ENCODE measurements at places on chromosomes 5 and 9.

DNA sequence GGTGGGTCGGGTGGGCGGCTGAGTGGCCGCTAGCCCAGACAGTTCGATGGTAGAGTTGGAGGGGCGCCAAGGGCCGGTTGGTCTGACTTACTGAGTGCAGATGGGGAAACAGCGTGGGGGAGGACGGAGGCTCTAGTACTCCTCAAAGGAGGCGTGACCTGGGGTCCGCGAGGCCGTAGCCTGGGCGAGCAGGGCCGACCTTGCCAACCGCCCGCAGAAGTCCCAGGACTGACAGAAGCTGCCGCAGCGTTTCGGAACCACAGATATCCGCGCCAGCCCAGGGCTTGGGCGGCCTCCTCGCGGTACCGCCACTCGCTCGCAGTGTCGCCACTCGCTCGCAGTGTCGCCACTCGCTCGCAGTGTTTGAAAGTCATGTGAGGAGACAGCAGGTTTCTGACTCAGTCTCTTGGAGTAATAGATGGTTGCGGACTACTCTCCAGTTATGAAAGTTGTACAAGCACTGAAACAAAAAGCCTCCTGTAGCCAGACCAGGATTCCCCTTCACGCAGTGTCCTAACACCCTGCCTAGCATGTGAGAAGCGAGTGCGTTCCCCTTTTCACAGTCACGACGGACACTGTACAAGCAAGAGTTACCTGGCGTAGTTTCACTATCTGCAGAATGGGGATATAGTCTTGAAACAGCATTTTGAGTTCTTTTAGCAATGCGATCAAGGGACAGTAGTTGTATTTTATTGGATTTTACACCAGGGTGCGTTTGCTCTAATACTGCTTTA is 674 bp downstream of the TMEM38B start:
- no peak for DNase-seq

- no peak for DNase-seq
Measured at GRCh38 chr9:6247266-6247665, 31.7 kb downstream of the IL33 start.

DNA sequence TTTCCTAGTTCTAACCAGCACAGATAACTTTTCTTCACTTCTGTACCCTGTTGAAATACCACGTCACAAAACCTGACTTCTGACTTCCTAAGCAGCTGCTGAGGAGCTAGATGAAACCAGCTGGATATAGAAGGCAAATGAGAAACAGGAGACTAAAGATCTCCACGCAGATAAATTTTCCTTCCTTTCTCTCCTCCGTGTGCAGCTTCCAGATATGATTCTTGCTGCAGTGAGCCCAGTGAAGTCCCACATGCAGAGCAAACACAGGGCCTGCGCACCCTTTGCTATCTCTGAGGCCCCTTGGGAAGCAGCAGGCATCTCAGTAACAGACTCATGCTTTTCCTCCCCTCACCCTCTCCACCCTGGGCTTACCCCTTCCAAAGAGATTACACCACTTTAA is 1638.3 kb downstream of the MAT2B start:
- DNase-seq, result no peak

GRCh38 chr5:1685066-1685465 is 114.6 kb downstream of the MRPL36 start:
- DNase-seq, result no peak

DNA sequence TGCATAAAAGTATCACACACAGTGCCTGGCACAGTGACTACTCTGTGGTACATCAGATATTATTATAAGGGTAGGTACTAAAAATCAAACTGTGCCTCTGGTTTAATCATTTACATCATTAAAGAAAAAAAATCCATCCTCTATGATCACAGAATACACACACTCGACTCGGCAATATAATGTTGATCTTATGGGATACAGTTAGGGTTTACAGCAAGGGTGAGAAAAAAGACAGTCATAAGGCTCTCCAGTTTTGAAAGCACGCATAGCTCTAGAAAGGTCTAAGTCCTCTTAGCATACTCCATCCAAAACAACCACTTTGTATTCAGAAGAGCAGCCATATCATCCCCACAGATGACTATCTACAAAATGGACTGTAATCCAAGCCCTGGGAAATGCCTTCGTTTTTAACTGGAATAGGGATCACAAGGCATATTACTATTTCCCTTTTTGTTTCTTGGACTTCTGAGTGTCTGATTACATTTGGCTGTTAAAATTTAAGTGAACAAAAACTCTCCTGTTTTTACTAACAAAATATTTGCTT is 26.6 kb downstream of the TRPM3 start:
- no peak for DNase-seq

GRCh38 chr5:72394688-72395087 is 74.5 kb downstream of the PTCD2 start:
- no peak for DNase-seq

- DNase-seq, result no peak
Measured at GRCh38 chr5:31481531-31482165, 50.2 kb downstream of the DROSHA start.

GRCh38 chr9:27059907-27060306 is 49.1 kb upstream of the TEK start:
- no peak for DNase-seq

GRCh38 chr5:74432216-74432615 is 208.3 kb downstream of the ENC1 start:
- no peak for DNase-seq

GRCh38 chr5:172777881-172778814 is 7.2 kb upstream of the DUSP1 start:
- DNase-seq, result no peak

DNA sequence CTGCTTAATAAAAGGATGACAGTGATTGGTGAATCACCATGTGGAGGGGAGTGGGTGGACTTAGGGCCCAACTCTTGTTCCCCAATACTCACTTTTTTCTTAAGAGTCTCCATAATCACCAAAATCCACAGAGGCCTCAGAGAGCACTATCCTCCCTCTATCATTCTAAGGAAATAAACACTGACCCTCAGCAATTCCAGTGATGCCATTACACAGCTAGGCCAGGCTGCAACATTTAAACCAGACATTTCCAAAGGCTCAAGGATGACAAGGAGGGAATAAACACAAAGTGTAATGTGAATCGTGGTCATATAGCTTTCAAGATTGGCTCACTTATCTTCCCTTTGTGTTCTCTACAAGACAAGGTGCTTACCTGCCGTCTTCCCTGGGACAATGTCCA is 2.4 kb upstream of the ARSI start:
- no peak for DNase-seq

GRCh38 chr5:96880444-96881164 is 4.3 kb downstream of the ERAP2 start:
- no peak for DNase-seq

DNA sequence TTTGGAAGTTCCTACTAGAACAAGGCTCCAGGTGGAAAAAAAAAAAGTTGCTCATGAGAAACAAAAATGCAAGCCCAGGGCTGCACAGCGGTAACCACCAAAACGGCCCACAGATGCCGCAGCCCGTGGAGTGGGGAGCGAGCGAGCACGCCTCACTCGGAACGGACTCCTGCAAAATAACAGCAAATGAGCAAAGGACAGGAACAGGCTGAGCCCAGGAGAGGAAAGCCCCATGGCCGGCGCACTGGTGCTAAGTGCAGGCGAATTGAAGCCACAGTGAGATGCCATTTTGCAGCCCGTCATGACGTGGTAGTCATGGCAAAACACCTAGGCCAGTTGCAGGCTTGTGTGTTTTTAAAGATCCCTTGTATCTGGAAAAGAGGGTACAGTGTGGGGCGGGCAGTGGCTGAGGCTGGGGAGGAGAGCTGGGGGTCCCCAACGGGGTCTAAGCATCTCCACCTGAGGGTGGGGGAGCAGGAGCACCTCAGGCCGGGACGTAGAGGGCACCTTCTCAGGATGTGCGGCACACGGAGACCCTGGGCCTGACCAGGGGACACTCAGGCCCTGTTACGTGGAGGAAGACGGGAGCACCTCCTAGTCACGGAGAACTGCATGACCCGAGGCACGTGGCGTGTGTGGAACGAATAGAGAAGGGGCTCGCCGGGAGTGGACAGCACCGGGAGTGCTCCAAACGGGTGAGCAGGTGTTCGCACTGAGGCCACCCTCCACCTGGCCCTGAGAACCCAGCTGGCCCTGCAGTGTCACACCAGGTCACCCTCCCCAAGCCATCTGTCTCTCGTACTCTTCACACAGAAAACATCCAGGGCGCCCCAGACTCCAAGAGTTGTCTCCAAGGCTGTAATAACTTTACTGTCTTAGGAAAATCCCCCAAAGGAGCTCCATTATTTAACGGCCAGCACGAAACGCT is 10.7 kb downstream of the GRM6 start:
- DNase-seq, result no peak

GRCh38 chr5:89733772-89734171 is 675.8 kb downstream of the CETN3 start:
- no peak for DNase-seq

DNA sequence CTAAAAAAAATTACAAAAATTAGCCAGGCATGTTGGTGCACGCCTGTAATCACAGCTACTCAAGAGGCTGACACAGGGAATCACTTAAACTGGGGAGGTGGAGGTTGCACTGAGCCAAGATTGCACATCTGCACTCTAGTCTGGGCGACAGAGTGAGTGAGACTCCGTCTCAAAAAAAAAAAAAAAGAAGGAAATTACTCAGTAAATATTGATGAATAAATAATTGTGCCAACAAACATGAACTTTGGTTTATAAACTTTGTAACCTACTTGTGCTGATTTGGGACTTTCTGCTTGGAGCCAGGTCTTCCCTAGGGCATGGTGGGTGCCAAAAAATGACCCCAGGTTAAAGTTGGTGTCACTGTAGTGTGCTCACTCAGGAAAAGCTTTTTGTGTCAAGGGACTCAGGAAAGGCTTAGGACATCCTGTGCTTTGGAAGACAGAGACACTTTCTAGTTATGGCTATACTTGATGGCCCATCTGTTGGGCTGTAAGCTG is 19.0 kb downstream of the ABLIM3 start:
- DNase-seq, result no peak

DNA sequence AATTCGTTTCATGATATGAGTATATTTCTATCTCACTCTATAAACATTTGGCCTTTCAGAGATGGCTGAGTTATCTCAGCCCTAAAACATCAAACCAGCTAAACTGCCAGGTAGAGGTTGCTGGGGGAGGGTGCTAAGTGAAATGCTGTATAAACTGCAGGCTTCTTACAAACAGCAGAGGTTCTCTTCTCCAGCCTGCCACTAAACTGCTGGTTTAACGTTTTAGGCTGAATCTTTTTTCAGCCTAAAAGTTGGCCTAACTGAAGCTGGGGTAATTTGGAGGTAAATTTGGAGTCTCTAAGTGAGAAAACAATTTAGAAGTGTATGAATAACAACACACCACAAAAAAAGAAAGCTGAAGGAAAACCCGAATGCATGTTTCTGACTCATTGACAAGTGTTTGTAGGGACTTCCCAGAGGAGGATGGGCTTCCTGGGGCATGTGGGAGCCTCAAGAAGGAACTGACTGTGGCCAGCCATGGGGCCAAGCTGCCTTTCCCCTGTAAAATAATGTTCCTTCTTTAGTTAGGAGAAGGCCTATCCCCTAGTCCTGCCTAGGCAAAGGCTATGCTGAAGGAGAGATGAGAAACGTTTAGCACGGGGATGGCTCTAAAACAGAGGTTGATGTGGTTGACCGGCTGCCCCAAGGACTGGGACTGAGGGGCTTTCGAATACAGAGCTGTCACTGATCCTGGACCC is 44.3 kb downstream of the SLC28A3 start:
- no peak for DNase-seq

DNA sequence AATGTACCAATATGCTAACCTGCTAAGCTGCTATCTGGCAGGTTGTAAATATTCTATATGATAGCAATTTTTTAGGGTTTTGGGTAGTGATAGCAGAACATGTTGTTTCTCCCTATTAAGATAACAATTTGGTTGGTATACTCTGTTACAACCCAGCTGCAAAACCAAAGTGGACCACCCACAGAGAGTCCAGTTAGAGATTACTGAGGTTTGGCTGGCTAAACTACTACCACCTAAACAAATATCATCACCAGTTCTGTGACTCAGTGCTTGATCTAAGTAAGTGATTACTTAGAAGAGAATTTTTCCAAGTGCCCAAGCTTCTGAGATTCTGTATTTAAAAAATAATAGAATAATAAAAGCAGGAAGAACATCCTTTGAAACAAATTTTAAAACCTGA is 72.3 kb downstream of the XRCC4 start:
- DNase-seq, result no peak

- DNase-seq, result no peak
Measured at GRCh38 chr9:93676310-93677047, 100.1 kb downstream of the PHF2 start.

DNA sequence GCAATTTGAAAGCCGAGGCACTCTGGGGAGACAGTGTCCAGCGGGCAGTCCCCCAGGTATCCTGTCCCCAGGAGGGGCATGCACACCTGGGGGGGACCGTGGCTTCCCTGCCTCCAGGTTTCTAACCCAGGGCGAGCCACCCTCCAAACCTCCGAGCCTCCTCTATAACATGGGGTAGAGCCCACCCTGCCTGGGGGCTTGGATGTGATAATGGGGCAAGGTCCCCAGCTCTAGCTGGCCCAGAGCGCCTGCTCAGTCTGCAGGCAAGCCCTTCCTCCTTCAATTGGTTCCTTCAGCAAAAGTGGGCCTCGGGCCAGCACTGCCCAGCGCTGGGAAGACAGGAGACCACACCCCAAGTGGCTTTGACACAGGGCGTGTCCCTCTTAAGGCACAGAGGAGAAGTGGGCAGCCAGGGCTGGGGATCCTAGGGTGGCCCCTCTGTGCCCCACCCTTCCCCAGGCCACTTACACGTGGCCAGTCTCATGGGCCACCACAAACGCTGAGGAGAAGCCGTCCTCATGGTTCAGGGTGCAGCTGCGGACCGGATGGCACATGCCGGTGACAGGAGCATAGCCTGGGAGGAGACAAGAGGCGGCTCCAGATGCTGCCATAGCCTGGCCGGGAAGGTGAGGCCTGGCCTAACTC is 94.3 kb downstream of the ZNF354C start:
- DNase-seq, result no peak

DNA sequence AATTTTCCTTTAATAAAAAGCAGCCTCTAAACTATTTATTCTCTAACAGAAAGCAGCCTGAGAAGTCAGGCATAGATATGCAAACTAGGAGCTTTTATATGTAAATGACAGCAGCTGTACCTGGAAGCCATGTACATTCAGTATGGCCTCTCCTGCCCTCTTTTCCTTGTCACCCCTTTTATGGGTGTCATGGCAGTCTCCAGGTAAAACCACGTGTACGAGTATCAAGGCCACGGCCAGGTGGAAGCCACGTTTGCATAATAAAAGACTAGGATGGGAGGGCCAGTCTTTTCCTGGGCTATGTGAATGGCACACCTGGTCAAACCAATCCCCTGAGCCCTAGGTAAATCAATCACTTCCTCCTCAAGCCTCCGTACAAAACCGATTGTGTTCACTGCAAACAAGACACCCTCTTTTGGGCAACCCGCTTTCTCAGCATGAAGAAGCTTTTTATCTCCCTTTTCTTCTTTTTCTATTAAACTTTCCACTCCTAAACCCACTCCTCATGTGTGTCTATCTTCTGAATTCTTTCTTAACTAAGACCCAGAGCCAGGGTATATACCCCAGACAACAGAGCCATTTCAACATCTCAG is 419.5 kb upstream of the CTNND2 start:
- DNase-seq, result no peak

- no peak for DNase-seq
Measured at GRCh38 chr9:136613824-136614371, 48.8 kb upstream of the EGFL7 start.
